ENCODE measurements at places on chromosomes 2 and 18.
A peak's percentile ranks its signal among the peaks of the same experiment; 100 is the strongest.

DNA sequence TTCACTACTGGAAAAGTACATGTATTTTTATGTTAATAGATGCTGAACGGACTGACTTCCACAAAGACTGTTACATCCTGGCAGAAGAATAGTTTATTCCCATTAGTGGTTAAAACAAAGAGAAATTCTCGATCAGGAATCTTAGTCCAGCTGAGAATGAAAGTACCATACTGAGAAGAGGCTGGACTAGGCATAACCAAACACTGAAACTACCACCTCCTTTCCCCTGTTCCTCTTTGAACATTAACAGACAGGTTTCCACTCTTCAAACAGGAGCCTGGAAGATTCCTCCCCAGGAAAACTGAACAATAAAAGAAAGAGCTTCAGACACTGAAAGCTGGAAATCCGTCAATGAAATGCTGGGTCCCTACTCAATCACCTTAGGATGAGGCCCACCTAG lies 25.8 kb downstream of the LDAH start:
- no peak for DNase-seq

DNA sequence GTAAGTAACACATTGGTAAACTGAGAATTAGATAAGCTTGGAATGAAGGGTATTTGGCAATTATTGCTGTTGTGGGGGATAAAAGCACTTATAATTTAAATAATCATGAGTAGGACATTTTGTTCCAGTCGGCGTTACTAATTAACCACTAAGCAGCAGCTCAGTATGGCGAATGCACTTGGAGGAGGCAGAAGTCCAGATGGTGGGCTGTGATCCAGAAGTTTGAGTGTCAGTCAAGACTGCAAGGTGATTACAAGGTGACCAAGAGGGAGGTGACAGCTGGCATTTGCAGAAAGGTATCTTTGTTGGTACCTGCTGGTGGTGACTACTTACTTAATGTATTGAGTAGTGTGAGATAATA lies 643.6 kb upstream of the FAM98A start:
- no peak for DNase-seq

DNA sequence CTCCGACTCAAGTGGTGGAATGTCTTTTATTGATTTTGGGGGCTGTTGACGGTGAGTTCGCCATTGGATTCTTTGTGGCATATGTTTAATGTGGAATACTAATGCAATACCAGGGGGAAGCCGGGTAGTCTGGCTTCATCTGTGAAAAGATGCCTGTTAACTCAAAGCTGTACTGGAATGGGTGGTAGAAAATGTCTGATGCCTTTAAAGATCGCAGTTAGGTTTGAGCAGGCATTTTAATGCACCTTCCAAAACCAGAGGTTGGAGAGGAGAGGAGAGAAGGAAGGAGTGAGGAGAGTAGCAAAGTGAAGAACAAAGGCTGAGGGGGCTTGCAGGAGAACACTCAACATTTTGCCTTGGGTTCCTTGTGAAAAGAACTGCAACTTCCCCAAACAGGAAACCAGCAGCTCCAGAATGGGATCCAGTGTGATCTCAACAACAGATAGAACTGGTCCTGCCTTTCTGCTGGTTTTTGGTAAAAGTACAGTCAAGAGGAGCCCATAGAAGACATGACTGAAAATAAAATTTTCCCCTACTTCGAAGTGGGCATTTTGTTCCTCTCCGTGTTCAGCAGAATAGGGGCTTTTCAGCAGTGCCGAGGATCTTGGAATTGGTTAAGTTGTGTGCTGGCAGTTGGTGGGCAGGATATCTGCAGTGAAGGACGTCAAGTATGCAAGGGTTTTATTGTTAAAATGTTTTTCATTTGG lies 1.5 kb downstream of the ZNF532 start:
- DNase-seq: no peak

DNA sequence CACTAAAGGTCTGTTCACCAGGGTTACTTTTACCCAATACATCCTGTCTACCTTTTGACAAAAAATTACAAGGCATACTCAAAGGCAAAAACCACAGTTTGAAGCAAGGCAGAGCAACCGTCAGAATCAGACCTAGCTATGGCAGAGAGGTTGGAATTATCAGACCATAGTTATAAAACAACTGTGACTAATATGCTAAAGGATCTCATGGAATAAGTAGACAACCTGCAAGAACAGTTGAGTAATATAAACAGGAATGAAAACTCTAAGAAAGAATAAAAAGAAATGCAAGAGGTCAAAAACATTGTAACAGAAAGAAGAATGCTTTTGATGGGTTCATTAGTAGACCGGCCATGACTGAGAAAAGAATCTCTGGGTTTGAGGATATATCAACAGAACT lies 318.8 kb upstream of the KCNH7 start:
- DNase-seq: no peak

DNA sequence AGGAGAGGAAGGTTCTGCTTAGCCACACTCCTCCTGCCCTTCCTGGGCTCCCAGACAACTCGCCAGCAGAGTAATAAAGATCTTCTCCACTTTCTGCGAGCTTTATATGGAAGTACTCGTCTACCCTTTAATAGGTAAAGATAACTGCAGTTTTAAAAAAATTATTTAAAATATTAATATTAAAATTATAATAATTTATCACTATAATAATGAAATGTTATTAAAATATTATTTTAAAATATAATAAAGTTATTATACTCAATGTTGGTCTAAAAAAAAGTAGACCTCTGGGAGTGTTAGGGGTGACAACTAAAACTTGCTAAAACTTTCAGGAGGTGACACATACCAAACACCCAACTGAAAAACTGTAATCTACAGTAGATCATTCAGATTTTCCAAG lies 81.5 kb downstream of the RBM43 start:
- DNase-seq: no peak

GRCh38 chr2:240997856-240998705 lies at the start of gene SNED1:
TSS of gene SNED1 (plus strand) at chr2:240998618. CDS start at chr2:240998838, 220 bp downstream.
- peak; percentile 31 for DNase-seq

DNA sequence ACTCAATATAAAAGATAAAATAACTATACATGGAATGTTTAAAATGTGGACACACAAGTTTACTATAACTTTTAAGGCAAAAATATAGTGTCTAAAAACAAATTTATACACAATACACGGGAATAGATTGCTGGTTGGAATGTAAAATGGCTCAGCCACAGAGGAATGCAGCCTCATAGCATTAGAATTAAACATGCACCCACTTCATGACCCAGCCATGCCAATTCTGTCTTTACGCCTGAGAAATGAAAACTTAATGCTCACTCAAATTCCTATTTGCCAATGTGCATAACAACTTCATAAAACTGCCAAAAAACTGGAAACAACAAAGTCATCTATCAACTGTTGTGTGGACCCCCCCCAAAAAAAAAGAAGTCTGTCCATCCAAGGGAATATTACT lies 1006.6 kb upstream of the POU3F3 start:
- no peak for DNase-seq

GRCh38 chr2:63992061-63992685 lies 27.1 kb downstream of the VPS54 start:
- no peak for DNase-seq

GRCh38 chr18:68034296-68034695 lies 517.8 kb upstream of the DSEL start:
- no peak for DNase-seq

- no peak for DNase-seq
Observed at GRCh38 chr2:240341064-240341463, 94.4 kb upstream of the GPC1 start.

DNA sequence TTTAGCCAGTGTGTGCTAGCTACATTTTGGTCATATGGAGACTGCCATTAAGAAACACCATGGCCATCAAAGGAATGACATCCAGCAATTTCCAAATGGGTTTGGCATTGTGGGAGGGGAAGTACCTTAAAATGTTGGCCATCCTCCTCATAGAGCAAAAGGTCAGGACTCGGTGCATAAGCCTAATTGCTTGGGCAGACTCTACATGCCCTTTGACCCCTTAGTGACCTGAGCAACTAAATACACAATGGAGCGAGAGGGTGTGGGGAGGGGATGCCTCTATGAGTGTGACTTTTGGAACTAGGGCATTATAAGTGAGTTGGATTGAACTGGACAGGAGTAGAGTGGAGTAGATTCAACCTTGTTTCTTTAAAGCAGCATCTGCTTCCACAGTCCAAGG lies 44.9 kb downstream of the NRP2 start:
- DNase-seq: no peak
